ENCODE measurements at places on chromosomes 7 and 10.

DNA sequence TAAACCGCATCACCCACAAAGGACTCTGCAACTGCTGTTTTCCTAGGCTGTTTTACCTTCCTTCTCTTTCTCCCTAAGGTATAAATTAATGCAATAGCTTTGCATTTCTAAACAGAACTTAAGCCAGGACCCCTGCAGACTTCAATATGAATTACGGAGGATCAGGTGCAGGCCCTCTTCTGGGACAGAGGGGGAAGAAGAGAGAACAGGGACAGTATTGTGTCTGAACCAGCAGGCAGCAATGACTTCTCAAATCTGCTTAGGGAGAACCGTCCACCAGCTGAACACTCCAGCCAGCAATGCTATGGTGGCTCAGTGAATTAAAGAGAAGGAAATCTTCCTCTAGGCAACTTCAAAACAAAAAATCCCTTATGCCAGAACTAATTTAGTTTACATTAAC, 35.7 kb downstream of the POLR3A start:
- DNase-seq: no peak

DNA sequence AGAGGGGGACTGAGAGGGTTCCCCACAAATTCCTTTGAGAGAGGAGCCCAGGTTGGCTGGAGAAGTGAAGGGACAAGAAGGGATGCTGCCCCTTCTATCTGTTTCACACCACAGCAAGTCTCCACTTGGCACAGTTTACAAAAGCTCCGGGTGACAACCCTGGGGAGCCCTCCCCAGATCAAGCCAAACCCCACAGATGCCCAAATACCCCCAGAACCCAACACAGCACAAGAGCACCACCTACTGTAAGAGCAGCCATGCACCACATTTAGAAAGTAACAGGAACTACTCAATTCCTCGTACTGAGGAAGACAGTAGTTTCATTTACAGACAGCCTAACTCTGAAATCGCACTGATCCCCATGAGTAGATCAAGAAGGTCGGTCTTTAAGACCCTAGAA, 67.8 kb upstream of the ATP6V0A4 start:
- no peak for DNase-seq

GRCh38 chr10:46236941-46237681, 49.7 kb upstream of the ANTXRL start:
- no peak for DNase-seq

DNA sequence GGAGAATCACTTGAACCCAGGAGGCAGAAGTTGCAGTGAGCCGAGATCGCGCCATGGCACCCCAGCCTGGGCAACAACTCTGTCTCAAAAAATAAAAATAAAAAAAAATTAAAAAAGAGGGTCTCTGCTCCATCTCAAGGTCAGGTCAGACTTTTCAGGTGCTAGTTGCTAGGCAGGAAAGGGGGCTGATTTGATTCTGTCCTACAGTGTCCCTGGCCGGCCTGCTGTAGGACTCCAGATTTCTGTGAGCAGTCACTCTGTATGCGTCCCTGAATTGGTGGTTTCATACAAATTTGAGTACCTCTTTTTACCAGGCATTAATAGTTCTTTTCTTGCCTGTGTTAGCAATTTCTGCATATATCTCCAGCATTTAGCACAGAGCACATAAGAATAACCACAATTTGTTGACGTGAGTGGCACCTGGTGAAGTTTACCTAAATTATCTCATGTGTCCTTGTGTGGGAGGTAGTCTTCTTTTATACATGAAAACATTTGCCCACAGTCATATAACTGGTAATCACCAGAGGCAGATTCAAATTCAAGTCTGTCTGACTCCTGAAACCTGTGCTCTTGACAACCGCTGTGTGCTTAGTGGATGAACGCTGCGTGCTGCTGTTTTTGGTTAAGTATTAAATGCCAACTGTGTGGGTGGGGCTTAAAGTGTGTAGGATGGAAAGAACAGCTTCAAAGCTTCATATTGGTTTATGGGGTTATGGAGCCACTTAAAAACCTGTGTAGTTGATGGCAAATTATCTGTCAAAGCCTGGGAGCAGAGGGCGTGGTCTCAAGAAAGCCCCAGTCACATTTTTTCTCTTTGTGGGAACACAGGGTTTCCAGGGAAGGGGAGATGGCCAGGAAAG, 3.2 kb upstream of the ZNF775 start:
- no peak for DNase-seq

- DNase-seq: no peak
Observed at GRCh38 chr7:135662123-135662372, 266 bp upstream of the STMP1 start.

GRCh38 chr10:683448-684071, 5.9 kb downstream of the DIP2C start:
- DNase-seq: peak; percentile 79

DNA sequence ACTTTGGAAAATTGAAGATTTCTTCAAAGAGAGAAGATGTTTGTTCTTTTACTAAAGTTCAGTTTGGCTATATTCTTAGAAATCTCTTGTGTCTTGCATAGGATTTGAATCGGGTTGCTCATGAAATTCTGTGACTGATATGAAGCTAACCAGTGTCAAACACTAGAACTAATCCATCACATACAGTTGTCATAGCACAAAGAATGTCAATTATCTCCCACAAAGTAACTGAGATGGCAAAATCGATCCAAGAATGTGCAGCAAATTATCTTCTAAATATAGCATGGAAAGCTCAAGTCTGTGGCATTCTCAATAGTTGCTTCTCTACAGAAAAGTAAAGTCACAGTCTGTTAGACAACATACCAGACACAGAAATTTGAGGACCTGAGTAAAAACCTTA, 768.1 kb upstream of the LRRN3 start:
- no peak for DNase-seq

DNA sequence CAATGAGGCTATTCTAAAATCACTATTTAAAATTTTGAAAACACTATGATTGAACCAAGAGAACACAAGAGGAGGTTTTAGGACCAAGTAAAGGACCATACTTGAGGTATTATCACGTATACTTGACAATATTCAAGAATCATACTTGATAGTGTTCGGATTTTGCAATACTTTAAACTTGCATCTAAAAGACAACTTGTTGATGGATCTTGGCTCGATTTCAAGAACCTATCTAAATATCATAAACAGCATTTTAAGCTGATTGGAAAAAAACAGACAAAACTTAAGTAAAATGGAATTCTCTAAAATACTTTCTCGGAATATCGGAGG, 1.3 kb downstream of the NAMPT start:
- no peak for DNase-seq

DNA sequence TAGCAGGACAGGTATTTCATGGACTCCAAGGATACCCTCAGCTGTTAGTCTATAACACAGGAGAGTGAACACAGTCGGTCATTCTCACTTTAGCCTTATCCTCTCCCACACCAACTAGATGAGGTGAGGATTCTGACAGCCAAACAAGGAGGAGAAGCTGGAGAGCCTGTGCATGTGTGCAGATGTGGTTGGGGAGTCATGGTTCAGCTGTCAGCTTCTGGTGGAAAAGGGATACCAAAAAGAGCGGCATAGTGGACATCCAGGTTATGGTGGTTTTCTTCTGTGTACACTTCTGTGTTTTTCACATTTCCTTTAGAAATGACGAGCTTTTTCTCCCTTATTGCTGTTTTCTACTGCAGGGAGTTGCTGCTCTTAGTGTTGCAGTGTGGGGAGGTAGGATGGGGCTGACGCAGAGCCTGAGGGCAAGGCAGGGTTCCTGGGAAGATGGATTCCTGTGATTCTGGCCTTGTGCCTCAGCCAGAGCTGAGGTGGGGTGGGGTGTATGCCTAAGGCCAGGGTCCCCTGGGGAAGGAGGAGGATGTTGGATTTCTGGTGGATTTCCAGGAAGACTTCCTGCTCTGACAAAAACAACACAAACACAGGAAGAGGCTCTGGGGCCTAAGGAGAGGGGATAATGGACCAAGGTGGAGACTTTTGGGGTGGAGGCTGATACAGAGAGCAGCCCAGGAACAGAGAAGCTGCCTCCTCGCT, 26.6 kb downstream of the PLAU start:
- DNase-seq: no peak

DNA sequence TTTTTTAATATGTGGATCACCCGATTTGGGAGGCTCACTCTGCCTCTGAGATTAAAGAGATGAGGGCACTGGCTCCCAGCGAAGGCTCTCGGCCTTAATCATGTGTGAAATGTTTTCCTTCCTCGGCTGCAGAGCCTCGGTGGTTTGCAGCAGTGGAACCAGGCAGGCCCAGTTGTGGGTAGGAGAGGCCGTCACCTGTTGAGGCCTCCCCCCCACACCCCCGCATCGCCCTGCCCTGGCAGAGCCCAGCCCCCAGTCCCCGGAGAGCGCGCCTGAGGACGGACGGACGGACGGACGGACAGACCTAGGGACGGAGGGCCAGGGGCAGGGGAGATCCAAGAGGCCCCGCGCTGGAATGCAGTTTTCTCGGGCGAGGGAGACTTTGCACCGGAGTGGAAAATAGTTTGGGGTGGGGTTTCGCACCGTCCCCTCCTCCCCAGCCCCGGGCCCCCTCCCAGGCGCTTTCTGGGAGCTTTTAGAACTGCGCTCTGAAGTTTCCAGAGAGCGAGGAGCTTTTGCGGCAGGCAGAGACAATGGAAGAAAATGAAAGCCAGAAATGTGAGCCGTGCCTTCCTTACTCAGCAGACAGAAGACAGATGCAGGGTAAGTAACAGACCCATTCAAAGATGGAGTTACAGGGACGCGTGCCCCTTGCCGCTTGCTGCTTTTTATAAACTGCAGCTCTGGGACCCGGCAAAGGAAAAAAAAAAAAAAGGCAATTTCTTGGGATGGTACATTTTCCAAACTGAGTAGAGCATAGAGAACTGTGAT, at the start of gene KIAA1217:
Gene KIAA1217, plus strand, starts transcription at position 478 of the 771 bp plus-strand sequence. Its CDS starts 56 bp downstream, at position 534.
- DNase-seq: no peak
